Activated CD4-positive, alpha-beta T cell treated with anti-CD3 and anti-CD28 coated beads, Interleukin-2, amount 10 ng/mL, durations not matched to agents 7 days and 5 days (primary cell): ENCODE measurements at places on chromosomes 7 and 10.

DNA sequence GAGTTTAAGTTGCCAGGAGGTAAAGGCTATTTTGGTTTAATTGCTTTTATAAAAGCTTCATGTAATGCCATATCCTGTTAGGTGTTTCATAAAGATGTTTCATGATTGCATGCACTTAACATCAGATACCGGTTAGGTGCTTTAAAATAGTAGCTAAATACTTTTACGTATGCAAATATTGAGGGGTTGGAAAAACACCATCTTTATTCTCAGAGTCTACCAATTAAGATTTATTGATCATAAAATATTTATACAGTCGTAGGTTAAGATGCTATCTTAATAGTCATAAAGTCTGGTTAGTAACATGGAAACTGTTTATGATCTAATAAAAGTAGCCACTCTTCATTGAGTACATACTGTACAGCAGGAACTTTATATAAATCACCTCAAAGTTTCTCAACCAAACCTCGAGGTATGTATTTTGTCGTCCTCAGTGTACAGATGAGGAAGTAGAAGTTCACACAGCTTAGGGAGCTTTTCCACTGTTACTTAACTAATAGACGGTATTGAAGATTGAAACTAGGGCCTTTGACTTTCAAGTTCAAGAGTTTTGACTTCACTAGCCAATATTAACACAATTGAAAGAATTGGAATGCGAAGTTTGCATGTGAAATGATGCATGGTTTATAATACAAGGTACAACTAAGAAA, 897.1 kb downstream of the GATA3 start:
- DNase-seq = no peak

- no peak for DNase-seq
These were observed 62.2 kb downstream of the SAMD9 start for GRCh38 chr7:93055543-93056107.

GRCh38 chr7:140041659-140042385, 20.9 kb downstream of the PARP12 start:
- no peak for DNase-seq

GRCh38 chr7:92158660-92159575, 20.0 kb downstream of the LRRD1 start:
- DNase-seq = no peak

- peak; percentile 35 for DNase-seq
These were observed 936 bp downstream of the IGF2BP3 start for GRCh38 chr7:23469150-23469960.

- DNase-seq = no peak
These were observed 55.5 kb downstream of the PIP4K2A start for GRCh38 chr10:22658745-22659410.

GRCh38 chr7:45601816-45602540, 27.8 kb downstream of the ADCY1 start:
- DNase-seq = no peak

DNA sequence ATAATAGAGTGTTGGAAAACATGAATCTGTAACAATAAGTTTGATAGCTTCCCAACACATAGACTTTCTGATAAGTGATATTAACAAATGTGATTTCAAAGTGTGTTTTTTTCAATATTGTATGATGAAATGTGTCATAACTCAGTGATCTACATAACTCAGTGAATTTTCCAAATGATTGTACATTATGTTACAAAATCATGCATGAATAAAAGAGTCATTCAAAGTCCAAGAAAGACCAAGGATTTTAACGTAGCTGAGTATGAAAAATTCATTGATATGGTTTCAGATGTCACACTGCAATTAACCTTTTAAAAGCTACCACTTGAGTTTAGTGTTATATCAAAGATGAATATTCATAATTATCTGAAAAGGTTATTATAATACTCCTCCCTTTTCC, 111.2 kb downstream of the MYOF start:
- no peak for DNase-seq

- DNase-seq = peak; percentile 7
These were observed at the start of gene SCRN1 for GRCh38 chr7:29989257-29989995. Gene SCRN1, minus strand, starts transcription at chr7:29989801. Its CDS starts 20,734 bp downstream, at chr7:29969067.

GRCh38 chr7:146116521-146117222, at the start of gene CNTNAP2:
Gene CNTNAP2, plus strand, starts transcription at chr7:146116801. Its CDS starts 76 bp downstream, at chr7:146116877.
- no peak for DNase-seq

GRCh38 chr7:25575634-25576033, 347.3 kb upstream of the NPVF start:
- DNase-seq = no peak

GRCh38 chr7:119967221-119967620, 305.8 kb upstream of the KCND2 start:
- DNase-seq = no peak

DNA sequence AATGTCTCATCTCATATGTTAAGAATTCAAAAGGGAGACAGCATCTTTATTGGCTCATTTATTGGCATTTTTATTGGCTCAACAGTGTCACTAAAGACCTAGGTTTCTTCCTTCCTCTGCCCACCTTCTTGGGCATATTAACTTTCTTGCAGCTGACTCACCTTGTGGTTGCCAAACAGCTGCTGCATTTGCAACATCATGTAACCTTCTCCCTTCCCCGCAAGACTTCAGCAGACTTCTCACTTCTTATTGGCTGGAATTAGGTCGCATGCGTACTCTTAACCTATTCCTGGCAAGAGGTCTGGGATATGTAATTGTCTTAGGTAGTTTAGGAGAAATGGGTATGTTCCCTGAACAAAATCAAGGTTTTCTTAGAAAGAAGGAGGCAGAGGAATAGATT, 263.2 kb downstream of the POU6F2 start:
- DNase-seq = no peak

DNA sequence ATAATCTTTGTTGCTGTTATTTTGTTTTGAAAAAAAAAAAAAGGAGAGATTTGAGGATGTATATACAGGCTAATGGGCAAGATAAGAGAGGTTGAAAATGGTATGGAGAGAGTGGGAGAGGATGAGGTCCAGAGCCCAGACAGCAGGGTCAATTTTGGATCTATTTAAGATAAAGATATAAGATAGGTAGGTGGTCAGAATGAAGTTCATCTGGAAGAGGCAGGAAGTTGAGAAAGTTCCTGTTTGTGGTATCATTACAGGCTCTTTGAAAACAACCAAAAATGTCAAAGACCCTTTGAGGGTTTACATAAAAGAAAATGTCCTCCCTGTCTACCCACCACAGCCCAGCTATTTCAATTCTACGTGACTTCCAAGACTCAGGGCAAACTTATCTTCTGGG, 7.5 kb downstream of the CEP41 start:
- DNase-seq = no peak

DNA sequence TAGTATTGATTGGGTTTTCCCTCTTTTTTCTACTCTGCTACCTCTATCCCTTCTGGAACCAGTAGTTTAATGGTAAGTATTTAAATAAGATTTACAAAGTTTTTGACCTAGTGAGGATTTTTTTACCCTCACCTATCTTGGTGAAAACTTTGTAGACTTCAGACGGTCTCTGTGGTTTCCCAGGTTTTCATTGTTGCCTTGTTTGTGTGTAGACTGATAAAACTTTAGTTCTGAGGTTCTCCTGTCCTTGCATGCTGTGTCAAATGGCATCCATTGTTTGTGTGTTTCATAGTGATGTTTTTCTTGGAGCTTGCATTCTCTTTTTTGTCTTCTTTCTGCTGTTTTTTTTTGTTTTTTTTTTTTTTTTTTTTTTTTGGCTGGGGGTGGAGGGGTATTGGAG, 22.6 kb downstream of the ZNRF2 start:
- DNase-seq = no peak

DNA sequence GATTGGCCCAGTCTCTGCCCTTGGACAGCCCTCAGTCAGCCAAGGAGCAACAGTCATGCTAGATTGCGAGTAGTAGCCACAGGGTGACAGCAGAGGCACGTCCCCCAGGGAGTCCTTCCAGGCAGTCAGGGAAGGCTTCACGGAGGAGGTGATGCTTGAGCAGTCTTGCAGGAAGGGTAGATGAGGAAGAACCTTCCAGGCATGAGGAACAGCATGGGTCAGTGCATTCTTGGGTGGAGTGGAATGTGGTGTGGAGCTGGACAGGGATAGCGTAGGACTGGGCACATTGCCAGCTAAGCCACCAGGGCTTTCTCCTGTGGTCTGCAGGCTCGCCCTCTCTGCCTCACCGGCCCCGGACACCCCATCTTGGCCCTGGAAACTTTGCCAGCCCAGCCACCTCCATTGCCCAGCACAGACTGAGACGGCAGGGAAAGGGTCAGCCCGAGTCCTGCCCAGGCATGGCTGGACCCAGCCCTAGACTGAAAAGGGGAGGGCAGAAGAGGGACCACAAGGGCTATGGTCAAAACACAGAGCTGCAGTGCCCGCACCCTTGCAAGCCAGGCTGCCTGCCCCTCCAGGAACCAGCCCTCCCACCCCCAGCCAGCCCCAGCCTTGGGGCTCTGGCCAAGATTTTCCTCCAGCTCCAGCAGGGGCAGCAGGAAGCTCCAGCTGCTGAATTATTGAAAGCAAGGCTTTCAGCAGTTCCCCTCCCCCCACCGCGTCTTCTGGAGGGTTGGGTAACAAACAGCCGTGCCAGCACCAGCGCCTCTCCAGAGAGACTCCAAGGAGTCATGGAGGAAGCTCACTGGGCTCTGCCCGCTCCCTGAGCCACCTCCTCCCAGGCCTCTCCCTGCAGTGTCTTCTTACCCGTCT, 18.7 kb downstream of the SRRM3 start:
- DNase-seq = no peak

DNA sequence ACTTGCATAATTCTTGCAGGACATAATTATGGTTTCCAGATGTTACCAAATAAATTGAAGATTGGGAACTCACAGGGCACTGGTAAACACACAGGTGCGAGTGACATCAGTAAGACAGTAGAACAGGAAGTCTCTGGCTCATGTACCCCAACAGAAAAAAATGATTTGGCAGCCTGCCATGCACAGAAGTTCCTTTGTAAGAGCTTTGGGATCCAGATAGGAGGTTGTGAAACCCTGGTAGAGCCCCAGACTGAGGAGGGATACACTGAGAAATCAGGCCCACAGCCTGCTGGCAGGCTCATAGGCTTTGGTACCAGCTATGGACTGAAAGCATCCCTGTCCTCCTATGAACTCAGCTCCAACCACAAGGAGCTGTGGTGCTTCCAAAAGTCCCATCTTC, 118.0 kb downstream of the COBL start:
- no peak for DNase-seq

DNA sequence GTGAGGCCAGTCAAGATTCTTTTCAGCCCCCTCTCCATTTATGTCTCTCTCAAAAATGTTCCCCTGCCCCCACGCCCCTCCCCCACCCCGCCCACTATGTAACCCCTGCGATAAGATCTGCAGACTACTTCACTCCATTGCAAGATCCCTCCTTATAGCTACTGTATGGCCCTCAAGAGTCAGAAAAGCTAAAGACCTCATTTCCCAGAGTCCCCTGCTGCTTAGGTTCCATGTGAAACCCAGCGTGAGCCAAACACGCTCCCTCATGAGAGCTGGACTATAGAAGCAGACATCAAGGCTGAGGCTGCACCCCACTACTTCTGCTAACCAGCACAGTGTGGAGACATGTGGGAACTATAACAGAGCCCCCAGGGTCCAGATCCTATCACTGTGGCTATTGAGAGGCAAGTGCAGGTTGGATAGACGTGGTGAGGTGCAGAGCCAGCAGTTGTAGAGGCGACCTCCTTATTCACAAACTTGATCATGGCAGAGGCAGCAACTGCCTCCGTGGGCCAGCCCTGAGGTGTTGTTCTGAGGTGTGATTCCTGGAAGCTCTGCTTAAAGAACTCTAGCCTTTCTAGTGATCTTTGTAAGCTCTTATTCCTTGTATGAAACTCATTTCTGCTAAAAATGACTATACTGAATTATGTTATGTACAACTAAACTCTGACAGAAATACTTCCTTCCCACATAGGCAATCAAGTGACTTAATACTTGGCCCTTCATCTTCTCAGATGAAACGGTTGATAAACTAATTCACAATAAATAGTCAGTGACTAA, 117.0 kb upstream of the ARID5B start:
- DNase-seq = no peak

GRCh38 chr7:151801291-151801690, 75.6 kb downstream of the PRKAG2 start:
- no peak for DNase-seq

DNA sequence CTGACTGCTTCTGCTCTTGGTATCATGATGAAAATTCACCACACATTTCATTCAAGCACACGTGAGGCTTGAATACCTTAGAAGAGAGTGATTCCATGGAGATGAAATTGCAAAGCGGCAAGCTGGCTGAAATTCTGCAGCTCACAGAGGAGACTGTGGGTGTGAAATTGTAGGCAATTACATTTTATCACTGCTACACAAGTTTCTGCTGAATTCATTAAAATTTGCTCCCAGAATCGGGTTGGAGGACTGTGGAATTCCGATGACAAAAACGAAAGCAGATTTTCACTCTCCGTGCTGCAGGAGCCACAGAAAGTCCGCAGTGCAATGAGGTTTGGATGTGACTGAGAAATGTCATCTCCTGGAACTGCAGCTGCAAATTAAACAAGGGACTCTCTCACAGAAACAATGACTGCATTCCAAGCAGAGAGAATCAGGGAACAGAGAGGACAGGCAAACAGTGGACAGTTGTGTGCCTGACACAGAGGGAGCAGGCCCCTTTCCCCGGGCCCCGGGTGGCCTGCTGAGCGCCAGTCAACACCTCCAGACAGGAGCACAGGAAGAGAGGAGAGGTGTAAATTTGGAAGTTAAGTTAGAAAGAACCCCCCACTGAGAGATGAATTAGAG, 109.1 kb downstream of the C10orf90 start:
- DNase-seq = no peak

DNA sequence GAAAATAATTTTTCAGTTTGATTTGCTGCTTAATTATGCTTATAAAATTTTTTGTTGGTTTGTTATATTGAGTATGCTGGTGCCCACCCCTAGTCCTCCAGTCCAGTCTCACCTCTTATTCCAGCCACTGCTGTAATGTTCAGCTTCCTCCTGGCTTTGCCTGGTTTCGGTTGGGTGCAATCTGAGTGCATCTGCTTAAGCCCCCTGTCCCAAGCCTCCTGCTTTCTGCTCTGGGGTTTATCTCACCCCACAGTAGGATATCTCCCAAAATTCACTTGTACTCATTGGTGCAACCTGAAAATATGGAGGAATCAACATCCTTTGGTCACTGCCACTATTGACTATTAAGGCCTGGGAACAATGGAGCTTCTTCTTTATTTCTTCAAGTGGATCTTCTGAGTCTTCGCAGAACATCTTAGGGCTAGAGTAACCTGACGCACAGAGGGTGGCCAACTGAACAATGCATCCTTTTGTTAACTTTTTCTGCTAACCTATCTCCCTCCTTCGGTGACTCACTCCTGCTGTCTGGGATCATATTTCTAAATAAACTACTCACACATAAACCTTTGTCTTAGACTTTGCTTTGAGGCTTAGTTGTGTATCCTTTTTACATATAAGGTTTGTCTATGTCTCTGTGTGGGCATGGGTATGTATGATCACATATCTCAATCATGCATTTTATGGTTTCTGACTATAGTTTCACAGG, 19.1 kb upstream of the SOSTDC1 start:
- no peak for DNase-seq

GRCh38 chr7:14637968-14638367, 264.6 kb downstream of the DGKB start:
- DNase-seq = no peak

GRCh38 chr10:24920907-24921881, 31.2 kb downstream of the PRTFDC1 start:
- peak; percentile 6 for DNase-seq
